ENCODE measurements at places on chromosomes 2 and 18.

GRCh38 chr2:37507703-37508102, 163.3 kb downstream of the QPCT start:
- no peak for DNase-seq

- DNase-seq, result no peak
Observed at GRCh38 chr2:46663614-46664013, 184.2 kb downstream of the TMEM247 start.

- no peak for DNase-seq
Observed at GRCh38 chr2:200757399-200757798, 54.3 kb upstream of the BZW1 start.

- peak; percentile 77 for DNase-seq
Observed at GRCh38 chr18:62957885-62958472, 242.6 kb downstream of the PHLPP1 start.

GRCh38 chr2:127145280-127145895, 38.4 kb upstream of the BIN1 start:
- no peak for DNase-seq

DNA sequence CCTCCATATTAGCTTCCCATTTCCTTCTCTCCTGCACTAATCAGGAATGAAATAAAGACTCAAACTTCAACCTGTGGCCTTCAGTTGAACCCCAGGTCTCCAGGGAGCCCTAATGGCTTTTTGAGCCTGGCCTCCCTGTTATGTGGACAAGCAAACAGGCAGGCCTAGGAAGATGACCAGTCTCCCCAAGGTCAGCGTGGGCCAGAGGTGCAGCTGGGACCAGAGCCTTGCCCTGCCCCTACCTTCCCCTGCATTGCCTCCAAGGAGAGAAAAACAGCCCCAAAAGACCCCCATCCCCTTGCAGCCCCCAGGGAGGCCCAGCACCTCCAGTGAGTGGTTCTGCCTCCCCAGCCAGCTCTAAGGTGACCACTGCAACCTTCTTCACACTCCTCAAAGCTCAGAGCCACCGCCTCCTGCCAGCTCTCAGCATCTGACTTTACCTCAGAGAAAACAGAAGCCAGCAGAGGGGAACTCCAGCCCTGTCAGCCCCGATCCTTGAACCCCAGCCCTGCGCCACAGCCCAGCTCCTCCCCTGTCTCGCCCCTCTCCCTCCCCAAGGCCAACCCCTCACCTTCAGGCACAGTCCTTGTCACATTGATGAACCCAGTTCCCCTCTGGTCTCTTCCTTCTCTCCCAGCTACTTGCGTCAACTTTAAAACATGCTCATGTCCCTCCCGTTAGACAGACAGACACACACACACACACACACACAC, 59.5 kb upstream of the ID2 start:
- no peak for DNase-seq

DNA sequence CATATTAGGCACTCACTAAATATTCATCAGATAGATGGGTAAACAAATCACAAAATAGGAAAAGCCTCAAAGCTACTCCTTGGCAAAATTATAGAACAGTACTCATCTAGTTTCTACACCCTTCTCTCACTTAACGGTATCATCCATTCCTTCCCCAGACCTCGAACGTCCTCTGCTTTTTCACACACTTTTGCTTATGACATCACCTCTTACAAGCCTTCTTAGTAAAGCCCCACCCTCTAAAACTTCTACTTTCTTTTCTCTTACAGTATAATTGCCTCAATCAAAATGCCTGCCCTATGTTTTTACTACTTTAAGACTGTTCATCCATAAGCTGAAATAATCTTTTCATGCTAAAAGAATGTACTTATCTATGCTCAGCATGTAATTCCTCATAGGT, 8.1 kb downstream of the CHN1 start:
- no peak for DNase-seq

DNA sequence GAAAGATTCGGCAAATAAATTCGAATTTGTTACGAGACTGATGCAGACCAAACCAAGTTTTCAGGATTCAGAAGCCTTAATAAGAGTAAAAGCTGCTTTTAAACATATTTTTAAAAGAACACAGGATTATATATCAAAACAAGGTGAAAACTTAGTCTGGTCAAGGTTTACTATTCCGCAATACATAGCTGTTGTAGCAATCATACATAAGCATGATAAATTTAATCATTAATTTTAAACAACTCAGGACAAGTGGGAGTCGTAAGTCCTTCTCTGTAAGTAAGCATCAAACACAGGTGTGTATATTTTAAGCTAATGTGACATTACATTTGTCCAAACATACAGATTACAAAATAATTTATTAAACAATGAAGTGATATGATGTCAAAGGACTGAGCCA, 57.7 kb downstream of the PUM2 start:
- DNase-seq, result no peak

- no peak for DNase-seq
Observed at GRCh38 chr2:138010890-138011289, 46.6 kb downstream of the HNMT start.

DNA sequence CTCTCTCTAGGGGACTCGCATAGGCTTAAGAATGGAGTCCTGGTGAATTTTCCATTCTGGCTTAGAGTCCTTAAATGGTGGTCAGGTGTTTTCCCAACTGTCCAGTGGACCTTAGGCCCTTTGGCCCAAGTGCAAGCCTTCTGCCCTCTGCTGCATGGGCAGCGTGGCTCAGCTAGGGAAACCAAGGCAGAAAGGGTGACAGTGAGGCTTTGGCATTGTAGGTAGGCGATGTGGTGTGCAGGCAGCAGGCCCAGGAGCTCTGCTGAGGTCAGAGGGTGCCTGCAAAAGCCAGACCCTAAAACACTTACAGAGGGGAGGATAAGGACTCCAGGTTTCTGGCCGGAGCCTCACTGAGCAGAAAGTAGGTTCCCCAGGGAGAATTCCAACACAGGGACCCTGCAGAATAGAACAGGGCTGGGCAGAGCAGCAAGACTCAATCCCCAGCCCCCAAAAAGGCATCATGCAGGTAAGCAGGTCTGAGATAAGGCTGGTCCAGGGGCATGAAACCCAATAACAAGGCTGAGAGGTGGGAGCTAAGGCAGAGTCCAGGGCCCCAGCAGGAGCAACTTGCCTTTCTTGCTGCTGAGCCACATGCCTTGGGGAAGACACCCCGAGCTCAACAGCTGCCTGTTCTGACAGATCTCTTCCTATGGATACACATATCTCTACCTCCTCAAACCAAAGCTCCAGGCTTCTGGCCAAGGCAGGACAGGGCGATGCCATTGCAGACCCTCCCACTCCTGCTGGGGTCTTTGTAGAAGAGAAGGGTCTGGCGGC, 199.7 kb downstream of the TNS1 start:
- no peak for DNase-seq
